ENCODE measurements at places on chromosomes 3 and 15. TPM values are rescaled to one million over a fixed set of nuclear protein-coding genes. Genes with fewer than 3 reads are reported as not detected.

The NANOGP8 gene
- not detected for total RNA-seq

DNA sequence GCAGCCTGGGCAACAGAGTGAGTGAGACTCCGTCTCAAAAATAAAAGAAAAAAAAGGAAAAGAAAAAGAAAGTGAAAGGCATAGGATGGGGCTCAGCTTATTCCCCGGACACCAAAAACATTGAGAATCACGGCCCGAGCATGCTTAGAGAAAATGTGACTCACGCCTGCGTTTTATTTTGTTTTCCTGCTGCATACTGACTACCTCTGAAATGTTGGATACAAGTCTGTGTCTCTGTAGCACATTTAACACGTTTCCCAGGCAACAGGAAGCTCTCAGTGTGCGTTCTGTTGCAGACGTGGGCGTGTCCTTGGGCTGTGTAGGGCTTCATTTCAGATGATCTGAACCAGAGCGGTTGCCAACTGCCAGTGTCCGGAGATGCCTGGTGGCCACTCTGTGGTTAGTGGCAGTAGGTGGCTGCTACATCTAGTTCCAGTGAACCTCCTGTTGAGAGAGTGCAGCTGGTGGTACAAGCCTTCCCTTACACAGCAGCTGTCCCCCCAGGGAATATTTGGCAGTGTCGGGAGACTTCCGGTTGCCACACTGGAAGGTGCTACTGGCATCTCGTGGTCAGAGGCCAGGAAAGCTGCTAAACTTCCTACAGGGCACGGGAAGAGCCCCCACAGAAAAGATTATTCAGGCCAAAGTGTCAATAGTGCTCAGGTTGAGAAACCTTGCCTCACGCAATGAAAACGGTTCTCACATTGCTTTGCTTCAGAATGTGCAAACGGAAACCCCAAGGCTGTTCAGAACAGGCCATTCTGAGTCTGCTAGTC lies 3.0 kb downstream of the SLC51A start:
- peak overlapping the region; percentile 78 for H3K27ac ChIP-seq
- no peaks in the 10 kb centered on the region for H3K36me3 ChIP-seq
- peaks cover 26% of the 10 kb centered on the region for H3K4me1 ChIP-seq
- DNase-seq, result peak; percentile 77
- peak overlapping the region; percentile 73 for H3K4me3 ChIP-seq

DNA sequence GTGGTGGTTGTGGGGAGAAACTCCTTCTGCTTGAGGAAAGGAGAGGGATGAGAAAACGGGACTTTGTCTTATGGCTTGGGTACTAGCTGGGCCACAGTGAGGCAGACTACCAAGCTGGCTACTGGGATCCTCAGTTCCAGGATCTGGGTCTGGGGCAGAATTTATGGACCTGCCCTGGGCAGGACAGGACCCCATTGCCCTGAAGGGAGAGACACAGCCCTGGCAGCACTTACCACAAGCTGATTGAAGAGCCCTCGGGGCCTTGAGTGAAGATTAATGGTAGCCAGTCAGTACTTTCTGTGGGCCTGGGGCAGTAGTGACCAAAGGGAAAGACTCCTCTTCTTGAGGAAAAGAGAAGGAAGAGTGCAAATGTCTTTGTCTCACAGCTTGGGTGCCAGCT lies 799.7 kb downstream of the SI start:
- DNase-seq, result no peak
- H3K27me3 ChIP-seq, result no peaks in the 10 kb centered on the region
- H3K36me3 ChIP-seq, result no peaks in the 10 kb centered on the region
- no peak overlapping the region for H3K4me3 ChIP-seq
- no peaks in the 10 kb centered on the region for H3K4me1 ChIP-seq

The RGMA gene
- 0.25 TPM for total RNA-seq

The GATM gene
- 2.0 TPM for total RNA-seq

DNA sequence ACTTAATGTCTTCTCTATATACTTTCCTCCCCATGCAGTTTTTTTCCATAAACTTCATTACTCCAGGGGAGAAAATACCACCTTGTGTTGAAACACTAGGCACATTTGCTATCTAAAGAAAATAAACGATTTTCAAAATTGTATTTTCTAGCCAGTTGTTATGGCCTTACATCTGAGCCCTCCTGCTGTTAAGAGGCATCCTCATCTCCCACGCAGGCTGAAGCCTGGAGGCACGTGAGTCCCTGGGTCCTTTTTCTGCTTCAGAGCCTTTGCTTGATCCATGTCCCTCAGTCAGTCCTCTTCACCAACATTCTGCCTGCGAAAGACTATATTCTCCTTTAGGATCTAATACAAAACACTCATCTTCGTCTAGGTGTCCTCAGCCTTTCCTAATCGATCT lies 479.6 kb upstream of the ZNF717 start:
- no peaks in the 10 kb centered on the region for H3K36me3 ChIP-seq
- H3K27ac ChIP-seq, result no peak overlapping the region
- no peaks in the 10 kb centered on the region for H3K27me3 ChIP-seq
- no peak for DNase-seq
- no peak overlapping the region for H3K4me3 ChIP-seq
- H3K4me1 ChIP-seq, result no peaks in the 10 kb centered on the region

- no peaks in the 10 kb centered on the region for H3K36me3 ChIP-seq
- H3K27ac ChIP-seq, result peak overlapping the region; percentile 31
- H3K4me3 ChIP-seq, result no peak overlapping the region
- no peak for DNase-seq
- H3K27me3 ChIP-seq, result peaks cover 2% of the 10 kb centered on the region
These were observed 108.0 kb upstream of the SMAD3 start for GRCh38 chr15:66957431-66957720.

DNA sequence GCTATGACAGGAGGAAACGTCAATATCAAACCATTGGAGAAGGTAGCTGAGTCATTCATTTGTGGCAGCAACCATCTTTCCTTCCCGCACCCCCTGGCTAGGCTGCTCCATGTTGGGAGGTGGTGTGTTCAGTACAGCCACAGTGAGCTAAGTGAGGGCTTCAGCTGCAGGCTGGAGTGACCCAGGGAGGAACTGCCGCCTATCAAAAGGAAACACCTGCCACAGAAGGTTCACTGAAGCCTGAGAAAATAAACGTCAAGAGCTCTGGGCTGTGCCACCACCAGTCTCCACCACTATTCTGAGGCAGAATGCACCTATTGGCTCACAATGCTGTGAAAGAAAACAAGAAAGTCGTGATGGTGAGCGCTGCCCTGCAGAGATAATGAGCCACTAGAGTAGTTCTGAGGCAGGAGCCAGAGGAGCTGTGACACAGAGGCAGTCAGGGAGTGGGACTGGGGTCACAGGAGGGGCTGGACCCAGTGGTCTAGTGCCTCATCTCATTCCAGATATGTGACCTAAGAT lies 34.8 kb upstream of the CD47 start:
- H3K27me3 ChIP-seq, result no peaks in the 10 kb centered on the region
- peaks cover 36% of the 10 kb centered on the region for H3K36me3 ChIP-seq
- DNase-seq, result peak; percentile 75
- peak overlapping the region; percentile 80 for H3K4me3 ChIP-seq
- H3K27ac ChIP-seq, result peak overlapping the region; percentile 94

- no peak overlapping the region for H3K27ac ChIP-seq
- H3K36me3 ChIP-seq, result no peaks in the 10 kb centered on the region
- peaks cover 5% of the 10 kb centered on the region for H3K27me3 ChIP-seq
- DNase-seq, result no peak
- no peaks in the 10 kb centered on the region for H3K4me1 ChIP-seq
- H3K4me3 ChIP-seq, result no peak overlapping the region
These were observed 46.1 kb upstream of the TMCO5A start for GRCh38 chr15:37888356-37888755.

The ERICH6 gene
- total RNA-seq, result 0.50 TPM

DNA sequence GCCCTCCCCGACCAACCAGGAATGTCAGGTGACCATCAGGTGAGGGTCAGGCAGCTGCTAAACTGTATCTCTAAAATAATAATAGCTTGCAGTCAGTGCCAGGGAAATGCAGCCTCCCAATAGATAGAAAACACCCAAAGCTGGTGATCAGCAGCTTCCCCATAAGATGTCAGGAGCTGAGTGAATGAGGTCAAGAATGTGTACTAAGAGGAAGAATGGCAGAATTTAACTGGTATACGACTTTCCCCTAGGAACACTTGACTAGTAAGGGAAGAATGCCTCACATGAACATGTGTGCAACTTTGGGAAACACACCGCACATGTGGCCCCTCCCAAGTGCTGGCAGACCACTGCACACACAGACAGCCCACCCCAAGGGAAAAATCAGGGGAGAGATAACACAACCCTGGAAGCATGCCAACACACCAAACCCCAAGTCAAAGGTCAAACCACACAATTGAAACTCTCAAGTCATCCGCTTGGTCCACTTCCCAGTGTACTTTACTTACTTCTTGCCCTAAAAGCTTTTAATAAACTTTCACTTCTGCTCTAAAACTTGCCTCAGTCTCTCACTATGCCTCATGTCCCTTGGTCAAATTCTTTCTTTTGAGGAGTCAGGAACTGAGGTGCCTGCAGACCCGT lies 806.5 kb downstream of the OTOL1 start:
- H3K27ac ChIP-seq, result no peak overlapping the region
- H3K4me3 ChIP-seq, result no peak overlapping the region

GRCh38 chr3:100401674-100402041 lies 319 bp downstream of the LNP1 start:
- peak overlapping the region; percentile 99 for H3K4me3 ChIP-seq
- peaks cover 9% of the 10 kb centered on the region for H3K36me3 ChIP-seq
- peak; percentile 53 for DNase-seq
- H3K27me3 ChIP-seq, result no peaks in the 10 kb centered on the region
- peaks cover 44% of the 10 kb centered on the region for H3K4me1 ChIP-seq

The GP5 gene
- total RNA-seq, result 1.3 TPM

The CSPG4 gene
- total RNA-seq, result not detected

The TUBGCP5 gene
- total RNA-seq, result 21.7 TPM

DNA sequence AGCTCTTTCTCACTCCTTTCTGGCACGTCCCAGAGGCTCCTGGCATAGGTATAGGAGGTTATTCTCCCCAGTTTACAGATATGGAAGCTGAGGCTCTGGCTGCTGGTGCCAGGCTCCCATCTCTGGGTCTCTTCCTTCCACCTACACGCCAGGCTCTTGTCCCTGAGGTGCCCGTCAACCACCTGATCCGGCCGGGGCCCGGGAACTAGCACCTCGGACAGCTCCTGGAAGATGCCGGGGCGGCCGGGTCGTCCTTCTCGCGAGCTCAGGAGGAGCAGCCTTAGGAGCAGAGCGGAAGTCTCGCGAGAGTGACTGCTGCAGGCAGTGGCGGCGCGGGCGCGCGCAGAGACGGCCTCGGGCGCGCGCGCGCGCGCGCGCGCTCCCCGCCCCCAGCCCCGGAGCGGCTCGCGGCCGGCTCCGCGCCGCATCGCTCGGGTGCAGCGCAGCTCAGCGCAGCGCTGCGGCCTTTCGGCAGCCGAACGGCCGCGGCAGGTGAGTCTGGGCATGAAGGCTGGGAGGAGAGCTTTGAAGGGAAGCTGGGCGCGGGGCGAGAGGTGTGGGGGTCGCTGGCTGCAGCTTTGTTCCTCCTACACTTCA lies at the start of gene SCAMP5:
Gene SCAMP5, plus strand, starts transcription at position 382 of the 597 bp plus-strand sequence. CDS start 16,277 bp downstream, outside the sequence.
- peaks cover 12% of the 10 kb centered on the region for H3K4me1 ChIP-seq
- DNase-seq, result peak; percentile 96
- peak within 1 kb of the TSS; percentile 79 for H3K4me3 ChIP-seq
- peak within 1 kb of the TSS; percentile 59 for H3K27ac ChIP-seq
- no peaks in the 10 kb centered on the region for H3K36me3 ChIP-seq
- peaks cover 26% of the 10 kb centered on the region for H3K27me3 ChIP-seq

The TTC23 gene
- 3.1 TPM for total RNA-seq

The CYP8B1 gene
- total RNA-seq, result not detected

- H3K27ac ChIP-seq, result no peak overlapping the region
- no peak for DNase-seq
- no peaks in the 10 kb centered on the region for H3K4me1 ChIP-seq
- H3K4me3 ChIP-seq, result no peak overlapping the region
These were observed 146.5 kb downstream of the EBLN2 start for GRCh38 chr3:73207946-73208440.

- no peaks in the 10 kb centered on the region for H3K4me1 ChIP-seq
- H3K27me3 ChIP-seq, result peaks cover 47% of the 10 kb centered on the region
- no peak overlapping the region for H3K27ac ChIP-seq
- H3K36me3 ChIP-seq, result no peaks in the 10 kb centered on the region
These were observed 458.2 kb upstream of the MDFIC2 start for GRCh38 chr3:70770650-70771049.

The OIP5 gene
- 18.9 TPM for total RNA-seq

GRCh38 chr3:4584456-4585249 lies 91.5 kb downstream of the ITPR1 start:
- H3K4me1 ChIP-seq, result peaks cover 44% of the 10 kb centered on the region
- H3K27ac ChIP-seq, result peak overlapping the region; percentile 77
- H3K4me3 ChIP-seq, result peak overlapping the region; percentile 70
- DNase-seq, result peak; percentile 34
- H3K27me3 ChIP-seq, result no peaks in the 10 kb centered on the region

The SNX22 gene
- 0.60 TPM for total RNA-seq

DNA sequence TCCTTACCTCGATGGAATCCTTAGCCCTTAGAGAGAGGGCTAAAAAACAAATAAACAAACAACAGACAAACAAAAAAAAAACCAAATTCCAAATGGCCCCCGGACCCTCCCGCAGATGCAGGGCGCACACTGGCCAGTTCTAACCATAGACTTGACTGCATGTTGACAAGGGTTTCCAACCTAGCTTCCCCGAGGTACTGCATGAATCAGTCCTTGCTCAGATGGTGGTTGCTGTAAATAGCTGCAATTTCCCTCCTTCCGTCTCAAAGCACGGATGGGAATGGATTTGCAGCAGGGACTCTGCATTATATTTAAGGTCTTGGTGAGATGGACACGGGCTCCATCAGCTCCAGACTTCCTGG lies 162.8 kb downstream of the CD47 start:
- peaks cover 13% of the 10 kb centered on the region for H3K4me1 ChIP-seq
- peak; percentile 16 for DNase-seq
- peak overlapping the region; percentile 59 for H3K27ac ChIP-seq
- peak overlapping the region; percentile 80 for H3K4me3 ChIP-seq
- peaks cover 9% of the 10 kb centered on the region for H3K27me3 ChIP-seq

DNA sequence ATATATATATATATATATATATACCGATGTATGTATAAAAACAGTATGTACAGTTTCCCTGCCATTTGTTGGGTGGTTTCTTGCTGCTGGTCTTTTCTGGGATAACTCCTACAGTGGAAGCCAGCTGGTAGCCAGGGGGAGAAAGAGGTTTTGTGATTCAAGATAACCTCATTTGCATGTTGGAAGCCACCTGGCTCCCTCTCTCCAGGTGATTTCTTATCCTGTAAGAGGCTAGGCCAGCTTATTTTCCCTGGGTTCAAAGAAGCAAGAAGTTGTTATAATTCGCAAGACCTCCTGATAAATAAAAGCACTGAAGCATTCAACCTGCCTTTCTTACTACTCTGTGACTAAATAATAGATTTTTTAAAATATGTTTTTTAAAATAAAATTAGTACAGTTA lies 443.3 kb downstream of the VGLL3 start:
- H3K4me3 ChIP-seq, result no peak overlapping the region
- DNase-seq, result no peak
- H3K27ac ChIP-seq, result no peak overlapping the region
- no peaks in the 10 kb centered on the region for H3K36me3 ChIP-seq
- no peaks in the 10 kb centered on the region for H3K27me3 ChIP-seq

- peaks cover 3% of the 10 kb centered on the region for H3K27me3 ChIP-seq
- H3K36me3 ChIP-seq, result no peaks in the 10 kb centered on the region
- H3K4me1 ChIP-seq, result no peaks in the 10 kb centered on the region
- DNase-seq, result no peak
- H3K4me3 ChIP-seq, result no peak overlapping the region
- no peak overlapping the region for H3K27ac ChIP-seq
These were observed 165.3 kb upstream of the CTNNB1 start for GRCh38 chr3:41033956-41034519.

- no peaks in the 10 kb centered on the region for H3K4me1 ChIP-seq
- no peak for DNase-seq
- H3K36me3 ChIP-seq, result no peaks in the 10 kb centered on the region
- H3K4me3 ChIP-seq, result no peak overlapping the region
These were observed 81.7 kb upstream of the ZPLD1 start for GRCh38 chr3:102353148-102353547.

GRCh38 chr15:68730471-68730919 lies 90.2 kb downstream of the ANP32A start:
- no peaks in the 10 kb centered on the region for H3K36me3 ChIP-seq
- DNase-seq, result peak; percentile 31
- H3K4me1 ChIP-seq, result peaks cover 3% of the 10 kb centered on the region
- peaks cover 3% of the 10 kb centered on the region for H3K27me3 ChIP-seq

The VEPH1 gene
- not detected for total RNA-seq
